ENCODE measurements at places on chromosomes 1 and 21. TPM values are rescaled to one million over a fixed set of nuclear protein-coding genes. Genes with fewer than 3 reads are reported as not detected.

Gene EPHA10
- total RNA-seq = not detected

- DNase-seq = no peak
Observed at GRCh38 chr1:100075773-100076172, 57.0 kb downstream of the SASS6 start.

- DNase-seq = no peak
Observed at GRCh38 chr1:19922015-19922688, 1.3 kb downstream of the PLA2G2E start.

Gene SV2A
- 24.3 TPM for total RNA-seq

Gene TMEM59
- total RNA-seq = 326 TPM

DNA sequence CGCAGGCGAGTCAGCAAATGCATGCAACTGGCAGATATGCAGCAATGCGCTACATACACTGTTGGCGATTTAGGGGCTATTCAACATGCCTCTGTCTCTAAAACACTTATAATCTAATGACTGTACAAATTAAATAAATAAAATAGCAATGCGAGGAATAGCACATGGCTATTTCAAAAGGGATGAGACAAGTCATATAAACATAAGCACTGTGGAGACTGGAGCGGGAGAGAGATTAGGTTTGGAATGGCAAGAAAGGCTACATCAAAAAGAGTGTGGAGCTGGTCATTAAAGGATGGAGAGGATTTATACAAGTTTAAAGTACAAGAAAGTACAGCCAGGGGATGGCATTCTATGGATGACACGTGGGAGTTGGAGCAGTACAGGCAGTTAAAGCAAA is 523.5 kb upstream of the CAMK1G start:
- no peak for DNase-seq

- DNase-seq = no peak
Observed at GRCh38 chr1:94858276-94858675, 38.1 kb downstream of the SLC44A3 start.

DNA sequence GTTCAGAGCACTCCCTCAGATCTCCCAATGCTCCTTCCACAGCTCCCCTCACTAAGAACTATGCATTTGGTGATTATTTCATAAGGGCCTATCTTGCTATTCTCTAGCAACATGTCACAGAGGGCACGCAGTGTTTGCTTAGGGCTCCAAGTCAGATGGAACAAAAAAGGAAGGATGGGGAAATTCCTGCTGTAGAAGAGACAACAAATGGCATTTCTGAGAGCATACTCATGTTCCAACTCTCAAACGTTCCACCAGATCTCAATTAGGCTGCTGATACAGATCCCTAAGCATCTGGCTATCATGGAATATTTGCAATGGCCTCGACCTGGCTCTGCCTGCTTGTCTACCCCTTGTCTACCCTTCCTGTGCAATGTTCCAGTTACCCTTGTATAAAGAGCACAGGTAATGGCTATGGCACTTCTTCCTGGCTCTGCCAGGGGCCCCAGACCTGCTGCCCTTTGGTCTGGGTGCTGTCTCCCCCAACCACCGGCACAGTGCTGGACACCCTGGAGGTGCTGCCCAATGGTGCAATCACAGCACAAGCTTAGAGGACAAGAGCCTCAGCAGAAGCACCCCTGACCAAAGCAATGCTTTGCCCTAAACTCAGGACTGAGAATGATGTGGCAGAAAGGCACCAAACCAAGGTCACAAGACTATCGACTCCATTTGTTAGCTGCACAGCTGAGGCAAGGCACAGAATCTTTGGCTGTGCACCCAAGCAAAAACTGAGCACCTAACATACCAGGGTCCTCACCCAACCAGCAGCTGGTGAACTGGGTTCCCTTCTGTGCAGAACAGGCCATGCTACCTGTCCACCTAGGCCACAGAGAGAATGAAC is 3.6 kb downstream of the PARP1 start:
- no peak for DNase-seq

Gene GIPC2
- total RNA-seq = 3.2 TPM

DNA sequence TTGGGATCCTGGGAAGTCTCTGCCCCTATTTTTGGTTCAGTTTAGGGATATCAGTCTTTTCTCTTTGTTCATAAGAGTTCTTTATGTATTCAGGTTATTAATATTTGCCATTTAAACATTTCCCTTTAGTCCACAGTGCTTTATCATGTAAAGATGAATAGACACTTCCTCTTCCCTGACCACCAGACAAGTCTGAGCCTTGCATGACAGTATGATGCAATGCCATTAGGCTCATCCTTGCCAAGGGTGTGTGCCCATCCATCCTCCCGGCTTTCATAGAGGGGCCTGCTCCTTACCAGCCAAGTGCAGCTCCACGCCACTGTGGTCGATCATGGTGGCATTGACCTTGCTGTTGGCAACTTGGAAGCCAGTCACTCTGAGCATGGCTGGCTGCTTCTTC is 52.1 kb downstream of the ZSCAN20 start:
- no peak for DNase-seq

DNA sequence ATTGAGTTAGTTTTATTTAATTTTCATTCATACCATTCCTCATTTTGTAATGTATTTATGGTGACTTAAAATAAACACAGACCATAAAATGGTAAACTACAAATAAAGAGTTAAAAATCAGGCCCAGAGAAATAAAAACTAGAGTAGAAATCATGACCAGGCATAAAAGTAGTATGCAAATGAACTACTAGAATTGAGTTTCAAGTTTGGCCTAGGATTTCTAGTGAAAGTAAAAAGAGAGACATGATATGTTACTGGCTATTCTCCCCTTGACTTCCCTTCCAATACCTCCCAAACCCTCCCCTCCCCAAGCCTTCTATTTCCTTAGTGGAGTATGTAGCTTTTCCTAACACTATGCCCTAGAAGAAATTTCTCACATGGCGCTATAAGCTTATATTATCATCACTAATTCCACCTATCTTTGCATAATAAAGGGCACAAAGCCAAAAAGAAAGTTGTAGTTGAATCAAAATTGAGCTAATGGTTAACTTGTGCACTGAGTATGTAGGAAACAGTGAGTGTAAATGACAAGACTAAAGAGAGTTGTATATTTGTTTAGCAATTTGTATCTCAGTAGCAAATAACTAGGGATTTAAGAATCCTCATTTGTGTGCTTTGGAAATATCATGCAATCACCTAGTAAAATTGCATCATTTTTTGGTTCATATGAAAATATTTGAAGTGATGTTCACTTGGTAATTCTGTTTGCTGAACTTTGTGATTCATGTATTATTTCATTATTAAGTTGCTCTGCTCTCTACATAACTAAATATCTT is 29.7 kb upstream of the CDC14A start:
- no peak for DNase-seq

DNA sequence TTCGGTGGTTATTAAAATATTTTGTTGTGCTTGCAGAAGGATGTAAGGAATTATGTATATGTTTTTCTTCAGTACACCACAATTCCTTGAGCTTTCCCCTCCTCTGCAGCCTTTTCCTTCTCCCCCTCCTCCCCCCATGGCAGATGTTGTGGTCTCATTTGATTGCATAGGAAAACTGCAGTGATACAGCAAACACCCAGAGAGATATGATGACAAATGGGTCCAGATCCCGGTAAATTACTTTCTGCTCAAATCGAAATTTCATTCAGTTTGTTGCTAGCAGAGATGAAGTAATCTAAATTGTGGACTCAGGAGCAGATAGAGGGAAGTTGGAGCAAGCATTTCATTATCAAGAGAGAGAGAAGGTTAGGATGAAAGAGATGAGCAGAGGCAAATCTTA is 9.9 kb downstream of the LMO4 start:
- no peak for DNase-seq

- no peak for DNase-seq
Observed at GRCh38 chr1:107132780-107133179, 8.1 kb upstream of the NTNG1 start.

- no peak for DNase-seq
Observed at GRCh38 chr1:109592916-109593315, 26.5 kb downstream of the GNAT2 start.

- no peak for DNase-seq
Observed at GRCh38 chr1:81407000-81407821, 393.5 kb upstream of the ADGRL2 start.

DNA sequence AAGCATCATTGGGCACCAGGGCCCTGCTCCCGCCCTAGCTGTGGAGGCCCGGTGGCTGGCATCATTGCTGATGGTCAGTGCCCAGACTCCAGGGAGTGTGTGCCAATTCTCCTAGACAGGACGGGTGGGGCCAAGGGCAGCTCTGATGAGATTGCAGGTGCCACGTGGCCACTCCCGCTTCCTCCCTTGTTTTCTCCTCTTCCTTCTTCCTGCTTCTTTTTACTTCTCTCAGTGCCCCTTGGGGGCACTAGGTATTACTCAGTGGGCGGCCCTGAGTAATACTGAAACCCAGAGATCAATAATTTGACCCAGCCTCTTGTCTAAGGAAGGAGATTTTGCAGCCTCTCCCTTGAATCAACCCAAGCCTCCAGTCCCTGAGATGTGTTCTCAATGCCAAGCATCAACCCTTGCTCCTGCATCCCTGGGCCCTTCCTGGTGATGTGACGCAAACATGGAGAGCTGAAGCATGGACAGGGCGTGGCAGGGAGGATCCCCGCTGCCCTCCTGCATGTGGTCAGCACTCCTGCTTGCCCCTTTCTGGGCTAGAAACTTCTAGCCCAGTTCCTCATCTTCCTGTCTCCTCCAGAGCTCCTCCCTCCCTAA is 32.4 kb downstream of the CDK18 start:
- DNase-seq = no peak

Gene SPRR1A
- not detected for total RNA-seq

- no peak for DNase-seq
Observed at GRCh38 chr1:216178281-216178680, 245.0 kb downstream of the USH2A start.

Gene CHIT1
- total RNA-seq = 0.41 TPM

DNA sequence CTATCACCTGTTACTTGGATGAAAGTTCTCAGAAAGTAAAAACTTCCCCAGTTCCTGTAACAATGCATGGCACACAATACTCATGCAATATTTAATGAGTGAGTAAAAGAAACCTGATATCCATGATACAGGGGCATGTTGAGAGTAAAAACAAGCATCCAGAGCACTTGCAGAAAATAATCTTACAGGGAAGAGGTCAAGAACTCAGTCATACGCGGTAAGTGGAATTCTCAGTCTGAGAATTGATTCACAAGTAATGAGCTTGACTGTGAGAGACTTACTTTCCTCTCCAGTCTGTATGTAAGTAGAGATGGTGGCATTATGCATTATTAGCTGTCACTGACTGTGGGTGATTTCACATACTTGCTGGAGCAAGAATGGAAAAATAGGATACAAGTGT is 976.9 kb downstream of the BRINP3 start:
- no peak for DNase-seq
